ENCODE measurements at places on chromosomes 5 and 9.

DNA sequence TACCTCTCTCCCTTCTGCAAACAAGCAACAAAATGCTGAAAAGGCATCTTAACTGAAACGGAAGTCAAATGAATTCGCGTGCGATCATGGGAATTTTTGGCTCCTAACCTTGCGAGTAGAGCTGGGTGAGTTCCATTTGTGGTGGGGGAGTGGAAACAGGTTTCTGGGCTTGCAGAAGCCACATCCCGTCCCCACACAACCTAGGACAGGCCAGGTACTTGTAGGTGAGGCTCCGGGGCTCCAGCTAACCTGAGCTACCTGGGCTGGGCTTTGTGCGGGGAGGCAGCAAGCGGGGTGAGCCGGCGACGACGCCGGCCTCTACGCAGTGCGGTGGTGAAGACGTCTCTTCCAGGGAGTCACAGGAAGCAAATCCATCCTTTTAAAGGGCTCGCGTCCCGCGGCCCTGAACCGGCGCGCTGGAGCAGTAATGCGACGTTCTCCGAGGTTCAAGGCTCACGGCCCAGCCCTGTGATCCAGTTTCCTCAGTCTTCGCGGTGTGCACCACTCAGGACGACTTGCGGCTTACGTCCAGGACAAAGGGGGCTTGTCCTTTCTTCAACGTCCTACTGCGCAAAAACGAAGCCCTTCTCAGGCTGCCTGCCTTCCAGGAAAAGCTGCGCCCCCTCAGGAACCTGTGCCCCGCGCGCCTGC is 567 bp upstream of the SPIN1 start:
- peak; percentile 64 for DNase-seq

GRCh38 chr5:11602298-11602697 is 301.9 kb downstream of the CTNND2 start:
- DNase-seq = peak; percentile 89

DNA sequence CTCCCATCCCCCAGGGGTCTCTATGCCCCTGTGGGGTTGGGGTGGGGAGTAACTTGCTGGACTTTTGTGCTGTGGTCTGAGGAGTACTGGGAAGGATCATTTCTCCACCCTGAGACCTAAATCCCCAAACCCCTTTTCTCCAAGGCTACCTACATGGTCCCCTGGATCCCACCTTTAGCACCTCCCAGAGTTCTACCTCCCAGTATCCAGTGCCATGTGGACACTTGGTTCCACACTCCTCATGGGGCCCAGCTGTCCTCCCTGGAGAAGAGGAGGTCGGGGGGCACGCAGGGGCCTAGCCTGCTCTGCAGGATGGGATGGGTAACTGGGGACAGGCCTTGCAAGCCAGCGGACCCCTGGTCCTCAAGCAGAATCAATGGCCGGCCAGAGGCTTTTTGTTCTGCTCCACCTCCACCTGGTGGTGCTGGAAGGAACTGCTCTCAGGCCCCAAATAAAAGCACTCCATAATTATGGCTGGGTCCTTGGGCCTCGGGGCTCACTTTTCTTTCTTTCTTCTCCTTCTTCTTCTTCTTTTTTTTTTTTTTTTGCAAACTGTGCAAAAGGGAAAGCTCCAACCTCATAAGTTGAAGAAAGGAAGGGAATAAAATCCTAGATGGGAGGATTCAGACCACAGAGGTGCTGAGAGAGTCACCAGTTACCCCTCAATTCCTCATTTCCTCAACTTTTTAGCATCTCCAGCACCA is 68.4 kb downstream of the PSD2 start:
- DNase-seq = peak; percentile 68

DNA sequence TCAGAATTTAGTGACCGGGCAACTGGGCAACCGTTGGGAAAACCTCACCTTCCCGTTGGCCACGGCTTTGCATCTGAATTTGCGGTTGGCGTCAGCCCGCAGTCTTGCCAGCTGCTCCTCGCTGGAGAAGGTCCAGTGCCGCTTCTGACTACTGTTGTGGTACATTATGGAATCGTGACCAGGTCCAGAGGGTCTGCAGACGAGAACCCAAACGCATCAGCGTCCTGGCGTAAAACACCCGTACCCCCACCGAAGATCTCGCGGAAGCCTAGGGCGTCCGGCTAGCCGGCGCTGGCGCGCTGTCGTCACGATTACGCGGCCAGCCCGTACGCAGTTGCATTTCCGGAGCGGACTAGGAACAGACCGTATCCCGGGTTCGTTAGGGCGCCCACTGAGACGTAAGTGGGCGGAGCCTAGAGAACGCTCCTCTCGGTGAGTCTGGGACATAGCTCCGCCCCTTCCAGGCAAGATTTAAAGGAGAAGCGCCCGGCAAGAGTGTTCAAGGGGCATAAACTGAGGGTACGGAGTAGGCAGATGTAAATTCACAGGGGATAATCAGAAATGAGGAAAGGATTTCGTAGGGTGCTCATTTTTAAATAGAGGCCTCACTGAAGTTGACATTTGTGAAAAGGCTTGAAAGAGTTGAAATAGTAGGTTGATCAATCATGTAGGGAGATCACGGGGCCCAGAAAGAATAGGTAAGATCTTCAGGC is at the start of gene CCNH:
Gene CCNH, minus strand, starts transcription at position 301 of the 713 bp plus-strand sequence. Its CDS starts 136 bp downstream, at position 165.
- DNase-seq = peak; percentile 99

All from putamen (tissue), 1 donor.